IMR-90 (cell line): ENCODE measurements at places on chromosomes 2 and 18.

- DNase-seq, result no peak
These were observed 8.0 kb upstream of the MBP start for GRCh38 chr18:77140439-77141109.

DNA sequence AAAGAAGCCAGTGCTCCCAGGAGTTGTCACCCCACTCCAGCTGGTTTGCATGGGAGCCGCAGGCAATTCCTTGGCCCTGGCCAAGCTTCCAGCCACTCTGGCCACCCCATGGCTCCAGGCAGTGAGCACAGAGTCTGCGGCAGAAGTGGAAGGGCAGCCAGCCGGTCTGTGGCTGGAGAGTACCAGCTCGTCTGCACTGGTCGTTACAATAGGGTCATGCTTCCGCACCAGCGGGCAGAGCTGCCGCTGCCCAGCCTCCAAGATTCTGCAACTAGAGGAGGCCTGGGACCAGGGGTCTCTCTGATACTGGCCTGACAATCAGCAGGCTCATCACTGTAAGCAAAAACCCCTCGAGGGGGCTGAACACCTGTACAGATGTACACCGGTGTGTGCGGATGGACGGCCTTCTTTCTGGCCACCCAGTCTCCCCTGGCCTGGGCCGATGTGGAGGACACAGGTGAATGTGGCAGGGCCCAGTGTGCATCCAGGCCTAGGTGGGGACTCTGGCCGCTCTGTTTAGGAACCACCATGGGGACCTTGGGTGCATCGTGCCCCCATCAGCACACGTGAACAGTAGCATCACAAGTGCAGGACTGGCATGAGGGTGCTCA is 51.9 kb upstream of the ODC1 start:
- no peak for DNase-seq

- DNase-seq, result no peak
These were observed 26.7 kb downstream of the GPC1 start for GRCh38 chr2:240462073-240462706.

DNA sequence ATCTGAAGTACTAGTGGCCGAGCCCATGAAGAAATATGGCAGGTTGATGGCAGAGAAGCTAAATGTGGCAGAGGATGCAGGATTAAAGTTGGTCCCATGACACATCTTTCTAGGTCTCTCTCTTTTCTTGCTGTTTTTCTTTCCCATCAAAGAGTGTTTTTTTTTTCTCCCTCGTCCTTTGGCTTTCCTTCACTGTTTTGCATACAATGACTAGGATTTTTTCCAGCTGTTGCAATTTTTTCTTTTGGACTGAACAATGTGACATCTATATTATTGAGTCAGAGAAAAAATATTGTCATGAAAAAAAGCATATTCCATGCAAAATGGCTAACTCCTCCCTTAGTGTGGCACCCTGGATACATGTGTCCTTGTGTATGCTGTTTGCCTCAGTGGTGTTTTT is 939.5 kb upstream of the FANCL start:
- DNase-seq, result no peak

DNA sequence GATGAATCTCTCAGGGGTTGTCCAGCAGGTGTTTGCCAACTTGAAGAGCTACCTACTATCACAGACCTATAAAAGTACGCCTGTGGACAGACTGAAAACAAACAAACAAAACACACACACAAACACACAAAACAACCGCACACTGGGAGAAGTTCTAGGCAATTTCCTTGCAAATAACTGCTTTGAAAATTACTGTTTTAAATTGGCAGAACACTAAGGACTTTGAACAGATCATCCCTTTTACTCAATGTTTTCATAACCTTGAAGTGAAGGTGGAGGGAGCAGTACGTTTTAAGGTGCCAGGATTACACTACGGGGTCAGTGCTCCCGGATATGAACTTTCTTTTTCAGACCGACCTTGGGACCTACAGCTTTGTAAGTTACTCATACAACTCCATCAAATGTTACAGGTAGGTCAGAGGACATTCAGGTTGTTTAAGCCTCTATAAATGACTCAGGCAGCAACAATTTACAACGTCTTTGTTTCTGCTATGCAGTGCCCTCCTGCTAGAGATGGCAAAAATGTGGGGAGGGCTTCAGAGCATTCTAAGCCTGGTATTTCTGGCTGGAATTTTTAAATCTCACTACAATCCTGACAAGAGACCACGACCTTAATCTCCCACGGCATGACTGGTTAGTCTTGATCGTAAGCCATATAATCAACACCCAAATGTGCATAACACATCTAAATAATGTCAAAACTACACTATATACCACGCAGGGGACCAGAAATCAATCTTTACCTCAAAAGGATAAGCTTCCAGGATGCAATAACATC is 1.4 kb upstream of the SLC20A1 start:
- DNase-seq, result no peak

GRCh38 chr2:75494137-75494769 is 66.5 kb downstream of the EVA1A start:
- DNase-seq, result peak; percentile 5

GRCh38 chr2:223768179-223768578 is 69.2 kb downstream of the AP1S3 start:
- DNase-seq, result no peak

DNA sequence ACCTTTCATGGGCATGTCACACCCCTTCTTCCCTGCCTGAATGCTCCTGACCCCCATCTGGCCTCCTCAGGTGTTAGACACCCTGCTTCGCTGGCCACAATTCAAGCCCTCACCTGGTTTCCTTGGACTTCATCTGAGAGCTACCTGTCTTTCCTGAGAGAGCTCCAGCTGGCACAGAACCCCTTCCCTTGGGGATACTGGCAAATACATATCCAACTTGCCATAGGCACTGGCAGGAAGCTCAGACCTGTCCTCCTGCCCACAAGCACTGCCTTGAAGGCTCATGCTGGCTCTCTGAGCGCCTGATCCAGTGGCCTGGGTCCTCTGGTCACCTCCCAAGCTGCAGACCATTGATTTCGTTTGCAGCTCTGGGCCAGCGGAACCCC is 74.1 kb upstream of the MAP4K3 start:
- no peak for DNase-seq

DNA sequence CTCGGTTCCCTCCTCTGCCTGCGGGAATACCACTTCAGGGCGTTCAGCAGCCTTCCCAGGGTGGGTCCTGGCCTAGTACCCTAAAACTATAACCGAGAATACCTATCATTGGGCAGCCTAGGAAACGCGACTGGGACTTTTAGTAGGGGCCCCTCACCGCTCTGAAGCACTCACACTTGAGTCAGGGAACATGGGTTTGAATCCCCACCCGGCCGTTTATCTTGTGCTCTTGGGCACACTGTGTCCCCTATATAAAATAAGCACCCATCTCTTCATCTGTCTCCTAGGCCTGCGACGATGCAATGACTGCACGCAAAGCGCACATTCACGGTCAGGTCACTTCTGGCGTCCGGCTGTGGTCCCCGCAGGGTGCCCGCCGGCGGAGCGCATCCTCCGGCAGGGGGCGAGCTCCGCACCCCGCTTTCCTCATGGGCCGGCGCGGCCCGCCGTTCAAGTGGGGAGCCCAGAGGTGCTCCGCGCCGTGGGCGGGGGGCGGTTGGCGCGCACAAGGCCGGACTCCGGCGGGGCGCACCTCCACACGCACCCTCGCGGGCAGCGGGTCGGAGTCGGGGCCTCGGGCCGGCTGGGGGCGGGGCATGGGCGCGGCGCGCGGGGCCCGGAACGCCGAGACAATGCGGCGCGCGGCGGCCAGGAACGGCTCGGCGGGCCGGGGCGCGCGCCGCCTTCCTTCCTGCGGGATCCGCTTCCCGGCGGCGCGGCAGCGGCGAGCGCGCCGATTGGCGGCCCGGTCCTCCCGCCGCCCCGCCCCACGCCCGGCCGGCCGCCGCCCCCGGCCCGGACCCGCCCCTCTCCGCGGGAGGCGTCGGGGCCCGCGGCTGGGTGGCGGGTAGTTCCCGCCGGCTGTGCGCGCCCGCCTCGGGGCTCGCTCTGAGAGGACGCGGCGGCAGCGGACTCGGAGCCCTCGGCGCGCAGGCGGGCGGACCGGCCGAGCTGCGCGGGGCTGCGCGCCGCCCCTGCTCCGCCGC is at the start of gene ASAP2:
Gene ASAP2, plus strand, starts transcription at position 850 of the 986 bp plus-strand sequence. CDS start 293 bp downstream, outside the sequence.
- peak; percentile 68 for DNase-seq

DNA sequence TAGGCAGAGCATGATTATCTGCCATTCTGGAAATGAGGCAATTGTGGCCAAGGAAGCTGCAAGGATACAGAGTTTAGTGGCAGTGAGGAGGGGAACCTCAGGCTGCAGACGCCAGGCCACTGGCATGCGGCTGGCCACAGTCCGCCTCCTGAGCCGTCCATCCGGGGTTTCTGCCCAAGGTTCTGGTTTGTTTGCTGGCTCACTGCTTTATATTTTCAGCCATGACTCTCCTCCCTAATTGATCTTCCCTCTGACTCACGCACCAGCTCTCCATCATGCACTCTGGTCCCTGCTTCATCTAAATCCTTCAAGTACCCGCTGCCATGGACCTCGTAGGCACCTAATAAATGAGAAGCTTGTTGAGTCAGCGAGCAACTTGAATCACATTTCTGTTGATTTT is 107.8 kb upstream of the REV1 start:
- peak; percentile 71 for DNase-seq

DNA sequence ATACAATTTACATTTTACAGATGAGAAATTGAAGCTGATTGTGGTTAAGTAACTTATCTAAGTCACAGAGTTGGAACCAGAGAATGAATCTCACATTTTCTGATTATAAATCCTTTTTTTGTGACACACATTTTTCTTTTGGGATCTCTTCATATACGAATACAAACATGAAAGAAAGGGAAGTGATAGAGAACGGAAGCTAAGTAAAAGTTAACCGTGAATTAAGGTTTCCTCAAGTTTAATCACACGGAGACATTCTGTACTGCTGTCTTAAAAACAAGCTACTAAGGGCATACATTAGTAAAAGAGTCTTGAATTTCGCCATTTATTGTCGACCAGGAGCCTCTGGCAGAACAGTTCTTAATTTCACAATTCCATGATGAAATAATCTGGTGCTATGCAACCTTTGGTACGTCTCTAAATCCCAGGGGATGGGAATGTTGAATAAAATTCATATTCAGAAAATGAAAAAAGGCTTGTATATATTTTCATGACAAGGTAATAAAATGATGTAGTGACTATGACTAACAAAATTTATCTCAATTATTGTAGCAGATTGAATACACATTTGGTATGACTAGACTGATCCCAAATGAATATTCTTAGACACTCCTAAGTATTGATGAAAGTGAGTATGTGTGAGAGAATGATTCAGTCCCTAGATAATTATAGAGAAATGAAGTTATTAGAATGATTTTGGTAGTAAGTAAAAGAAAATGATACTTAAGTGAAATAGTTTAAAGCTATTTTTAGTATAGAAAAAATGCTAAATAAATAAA is 40.3 kb upstream of the ZSWIM2 start:
- DNase-seq, result no peak

- DNase-seq, result no peak
These were observed 264.8 kb downstream of the ANAPC1 start for GRCh38 chr2:111618978-111619902.

DNA sequence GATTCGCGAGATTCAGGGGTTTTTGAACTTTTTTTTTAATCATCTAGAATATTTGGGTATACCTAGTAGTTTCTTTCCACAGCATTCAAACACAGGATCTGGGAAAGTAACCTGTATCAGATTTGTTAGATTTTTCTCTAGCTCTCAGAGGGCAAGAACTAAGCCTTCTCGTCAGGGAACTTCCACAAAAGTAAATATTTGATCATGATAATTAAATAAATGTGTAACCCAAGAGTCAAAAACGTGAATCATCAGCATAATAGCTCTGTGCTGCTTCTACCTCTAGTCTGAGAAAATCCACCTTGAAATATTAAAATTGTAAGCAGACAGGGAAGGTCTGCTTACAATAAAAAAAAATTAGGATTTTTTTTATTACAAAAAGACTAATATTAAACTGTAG is 225.7 kb upstream of the SPOPL start:
- DNase-seq, result peak; percentile 79

DNA sequence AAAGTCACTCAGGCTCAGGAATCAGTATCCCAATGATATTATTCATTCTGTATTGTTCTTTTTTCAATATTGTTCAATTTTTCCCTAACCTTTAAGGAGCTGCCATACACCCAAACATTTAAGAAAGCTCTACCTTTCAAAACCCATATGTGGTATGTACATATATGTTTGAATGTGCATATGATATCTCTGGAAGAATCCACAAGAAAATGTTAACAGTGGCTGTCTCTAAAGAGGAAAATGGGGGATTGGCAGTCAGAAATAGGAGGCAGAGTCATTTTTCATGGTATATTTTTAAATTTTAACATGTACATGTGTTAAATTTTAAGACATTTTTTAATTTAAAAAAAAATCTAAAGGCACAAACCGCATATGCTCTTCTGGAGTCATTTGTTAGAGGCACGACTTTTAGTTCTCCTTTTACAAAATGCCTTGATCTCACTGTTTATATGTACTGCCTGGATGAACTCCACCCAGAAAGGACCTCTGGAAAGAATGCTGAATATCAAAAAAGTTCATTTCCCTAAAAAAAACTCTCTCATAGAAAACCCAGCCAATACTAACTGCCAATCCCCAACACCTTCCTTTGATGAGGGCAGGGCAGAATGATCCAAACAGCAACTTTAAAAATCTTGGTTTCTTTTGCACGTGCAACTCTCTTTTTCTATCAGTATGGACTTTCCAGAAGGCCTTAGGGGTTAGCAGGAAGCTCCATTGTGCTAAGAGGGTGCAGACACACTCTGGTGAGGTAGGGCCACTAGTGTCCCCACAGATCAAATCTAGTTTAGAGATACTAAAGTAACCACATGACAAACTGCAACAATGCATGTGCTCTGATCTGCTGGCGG is 23.6 kb downstream of the KCTD1 start:
- no peak for DNase-seq

DNA sequence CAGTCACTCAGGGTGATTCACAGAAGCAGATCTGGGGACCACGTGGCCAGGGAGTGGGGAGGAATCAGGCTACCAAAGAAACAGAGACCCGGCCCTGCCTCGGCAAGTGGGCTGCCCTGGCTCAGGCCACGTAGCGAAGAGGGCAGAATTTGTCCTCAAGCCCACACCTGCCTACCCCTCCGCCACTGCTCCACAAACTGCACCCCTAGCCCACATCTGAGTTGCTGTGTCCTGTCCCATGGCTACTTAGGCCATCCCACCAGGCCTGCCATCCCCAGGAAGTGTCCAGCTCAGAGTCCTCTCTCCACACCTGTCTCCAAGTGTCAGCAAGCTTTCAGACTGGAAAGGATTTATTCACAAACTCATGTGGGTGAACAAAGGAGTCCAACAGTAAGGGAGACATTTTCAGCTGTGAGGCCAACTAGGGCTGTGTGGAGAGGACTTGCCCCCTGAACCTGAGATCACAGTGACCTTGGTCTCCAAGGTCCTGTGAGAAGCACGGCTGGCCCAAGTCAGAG is 31.7 kb upstream of the ASPRV1 start:
- no peak for DNase-seq

DNA sequence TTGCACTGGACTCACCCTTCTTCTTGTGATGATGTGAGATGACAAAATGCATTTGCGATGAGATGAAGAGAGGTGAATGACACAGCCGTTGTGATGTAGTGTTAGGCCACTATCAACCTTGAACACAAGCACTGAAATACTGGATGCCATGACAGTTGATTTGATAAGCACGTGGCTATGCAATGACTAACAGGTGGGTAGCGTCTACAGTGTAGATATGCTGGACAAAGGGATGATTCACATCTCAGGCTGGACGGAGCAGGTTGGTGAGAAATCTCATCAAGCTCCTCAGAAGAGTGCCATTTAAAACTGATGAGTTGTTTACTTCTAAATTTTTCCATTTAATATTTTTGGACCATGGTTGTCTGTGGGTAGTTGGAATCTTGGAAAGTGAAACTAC is 375.8 kb upstream of the LYPD1 start:
- DNase-seq, result peak; percentile 63

- no peak for DNase-seq
These were observed 346.1 kb downstream of the RPRM start for GRCh38 chr2:153132418-153132817.

GRCh38 chr2:97691166-97691565 is 21.7 kb downstream of the C2orf92 start:
- DNase-seq, result no peak
